ENCODE measurements at places on chromosomes 1 and 21. TPM values are rescaled to one million over a fixed set of nuclear protein-coding genes. Genes with fewer than 3 reads are reported as not detected.

The CRNN gene
- not detected for total RNA-seq

The CFHR1 gene
- total RNA-seq: not detected

The SLAMF6 gene
- total RNA-seq: 72.4 TPM

The OR10Z1 gene
- total RNA-seq: not detected

The AMIGO1 gene
- total RNA-seq: 0.15 TPM

The NUDT17 gene
- total RNA-seq: 39.4 TPM

The ESPN gene
- not detected for total RNA-seq

The ZNF593OS gene
- total RNA-seq: not detected

The IGFN1 gene
- total RNA-seq: not detected

The CHAF1B gene
- total RNA-seq: 24.0 TPM

DNA sequence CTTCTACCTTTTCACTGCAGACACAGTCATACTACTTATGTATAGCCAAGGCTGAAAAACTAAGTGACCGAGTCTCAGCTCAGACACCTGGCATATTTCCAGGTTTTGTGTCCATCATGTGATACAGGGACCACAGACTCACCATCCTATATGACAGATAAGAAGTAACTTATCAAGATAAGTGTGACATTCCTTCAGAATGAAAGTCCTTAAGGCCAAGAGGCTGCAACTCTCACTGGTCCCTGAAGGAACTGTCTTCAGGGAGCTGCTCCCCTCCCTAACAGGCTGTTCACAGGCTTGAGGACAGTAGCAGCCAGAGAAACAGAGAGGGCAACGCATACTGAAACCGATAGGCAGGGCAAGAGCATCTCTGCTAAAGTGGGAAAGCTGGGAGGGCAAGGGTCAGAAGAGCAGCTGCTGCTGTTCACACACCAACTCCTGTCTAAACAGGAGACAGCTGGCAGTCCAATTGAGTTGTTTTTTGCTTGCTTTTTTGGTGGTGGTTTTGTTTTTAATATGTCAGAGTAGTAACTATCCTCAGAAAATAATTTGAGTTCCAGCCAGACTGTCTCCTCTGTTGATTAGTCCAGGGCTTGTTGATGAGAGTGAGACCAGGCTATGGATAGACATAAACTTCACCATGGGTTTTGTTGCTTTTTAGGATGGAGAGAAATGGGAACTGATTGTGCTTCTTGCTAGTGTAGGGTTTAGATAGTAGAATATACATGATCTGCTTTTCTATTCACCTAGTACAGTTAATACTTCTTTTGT is 67.7 kb downstream of the MACF1 start:
- peak; percentile 12 for DNase-seq

- DNase-seq: peak; percentile 91
Measured at GRCh38 chr1:109546311-109547109, 1.9 kb upstream of the GNAI3 start.

- no peak for DNase-seq
Measured at GRCh38 chr1:169161496-169162194, 55.2 kb downstream of the ATP1B1 start.

DNA sequence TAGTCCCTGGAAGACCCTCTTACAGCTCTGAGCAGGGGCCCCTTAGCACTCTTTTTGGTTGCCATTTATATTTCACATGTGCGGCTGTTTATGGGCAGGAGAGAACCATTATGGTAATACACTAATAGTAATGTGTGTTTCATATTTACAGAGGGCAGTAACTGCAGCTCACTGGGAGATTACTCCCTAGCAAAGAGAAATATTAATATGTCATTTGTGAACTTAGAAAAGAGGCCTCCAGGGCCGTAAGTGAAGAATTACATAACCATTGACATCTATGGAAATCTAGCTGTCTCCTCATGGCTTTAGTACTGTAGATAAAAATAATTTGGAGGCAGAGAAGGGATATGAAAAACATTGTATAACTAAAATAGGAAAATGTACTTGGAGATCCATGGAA is 23.4 kb upstream of the RGS16 start:
- DNase-seq: no peak

GRCh38 chr1:181110013-181110412 is 21.5 kb downstream of the IER5 start:
- no peak for DNase-seq

DNA sequence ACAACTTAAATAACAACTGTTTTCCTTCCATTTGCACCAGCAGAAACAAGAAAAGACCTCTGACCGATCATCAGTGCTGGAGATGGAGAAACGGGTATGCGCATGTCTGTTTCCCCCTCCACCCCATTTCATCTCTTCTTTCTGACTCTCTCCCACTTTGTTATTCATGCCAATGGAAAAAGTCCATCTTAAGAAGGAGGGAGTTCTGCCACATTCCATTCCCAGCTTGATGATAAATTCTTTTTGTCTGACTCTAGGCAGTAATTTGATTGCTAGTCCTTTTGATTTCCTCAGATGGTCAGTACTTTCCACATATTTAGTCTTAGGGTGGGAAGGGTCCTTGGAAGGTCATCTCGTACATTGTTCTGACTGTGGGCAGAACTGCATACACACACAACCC is 142.5 kb downstream of the SYT2 start:
- DNase-seq: no peak

- no peak for DNase-seq
Measured at GRCh38 chr1:88799491-88799890, 91.9 kb downstream of the GTF2B start.

DNA sequence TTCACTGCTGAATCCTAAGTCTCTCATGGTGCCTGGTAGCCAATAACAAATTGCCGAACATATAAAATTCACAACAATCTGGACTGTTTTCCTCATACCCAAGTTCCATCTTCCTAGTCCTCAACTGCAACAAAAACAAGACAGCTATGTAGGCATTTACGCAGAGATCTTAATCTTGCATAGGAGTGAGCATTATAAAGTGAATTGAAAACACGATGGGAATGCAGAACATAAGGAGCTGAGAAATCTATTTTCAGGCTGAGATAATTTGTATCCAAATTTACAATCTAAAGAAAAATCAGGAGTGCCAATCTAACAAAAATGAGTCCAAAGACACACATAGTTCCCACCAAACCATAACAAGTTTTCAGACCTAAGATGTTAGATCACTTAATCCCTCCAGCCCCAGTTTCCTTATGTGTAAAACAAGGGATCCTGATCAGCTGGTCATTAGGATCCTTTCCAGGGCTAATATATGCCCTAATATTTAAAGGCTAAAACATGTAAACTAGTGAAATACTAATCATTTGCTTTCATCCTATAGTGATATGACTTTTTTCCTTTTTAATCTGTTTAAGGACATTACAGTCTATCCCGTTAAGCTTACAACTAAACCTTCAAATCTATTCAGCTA is 1.9 kb downstream of the SLC16A1 start:
- no peak for DNase-seq

DNA sequence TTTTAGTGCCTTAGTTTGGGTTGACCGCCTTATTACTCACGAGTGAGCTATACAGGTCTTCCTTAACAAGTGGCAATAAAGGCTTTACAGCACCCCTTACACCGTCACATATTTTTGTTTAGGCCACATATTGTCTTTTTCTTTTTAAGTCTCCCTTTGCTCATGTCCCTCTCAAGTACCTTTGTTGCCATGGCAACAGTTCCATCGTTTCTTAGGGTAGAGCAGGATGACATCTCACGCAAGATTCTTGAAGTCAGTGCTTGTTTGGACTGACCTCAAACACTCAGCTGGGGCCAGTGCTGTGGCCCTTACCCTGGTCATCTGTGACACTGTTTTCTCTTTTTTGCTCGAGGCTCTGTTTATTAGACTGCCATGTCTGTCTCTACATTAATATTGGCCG is 69.8 kb downstream of the PBX1 start:
- no peak for DNase-seq

DNA sequence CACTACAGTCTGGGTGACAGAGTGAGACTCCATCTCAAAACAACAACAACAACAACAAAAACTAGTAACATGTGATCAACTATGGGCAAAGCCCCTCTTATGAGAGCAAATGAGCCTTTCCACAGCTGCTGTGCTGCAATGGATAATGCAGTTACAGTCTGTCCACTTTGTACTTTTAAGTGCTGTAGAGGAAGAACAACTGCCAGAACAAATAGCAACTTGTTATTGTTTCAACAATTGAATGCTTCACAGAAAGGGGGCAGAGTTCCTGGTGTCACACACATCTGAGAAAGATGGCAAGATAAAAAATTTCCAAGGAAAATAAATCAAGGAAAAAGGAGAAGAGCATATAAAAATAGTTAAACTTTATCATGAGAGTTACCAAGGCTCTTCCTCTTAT is 243.6 kb upstream of the DMRTA2 start:
- no peak for DNase-seq

DNA sequence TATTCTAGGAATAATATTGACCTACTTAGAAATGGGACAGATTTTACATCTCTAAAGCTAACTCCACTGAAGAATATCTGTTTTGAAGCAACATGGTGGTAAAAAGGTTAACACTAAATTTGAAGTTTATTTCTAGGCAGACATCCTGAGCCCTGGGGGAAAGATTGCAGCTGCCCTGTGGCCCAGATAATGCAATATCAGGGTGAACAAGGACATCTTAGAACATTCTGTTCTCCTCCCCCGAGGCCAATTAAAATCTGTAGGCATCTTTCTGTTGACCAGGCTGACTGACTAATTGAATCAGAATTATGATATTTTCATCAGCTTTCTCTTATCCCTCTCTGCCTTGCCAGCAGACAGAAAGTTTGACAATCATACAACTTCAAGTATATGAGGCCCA is 149.8 kb upstream of the DUSP10 start:
- DNase-seq: no peak

DNA sequence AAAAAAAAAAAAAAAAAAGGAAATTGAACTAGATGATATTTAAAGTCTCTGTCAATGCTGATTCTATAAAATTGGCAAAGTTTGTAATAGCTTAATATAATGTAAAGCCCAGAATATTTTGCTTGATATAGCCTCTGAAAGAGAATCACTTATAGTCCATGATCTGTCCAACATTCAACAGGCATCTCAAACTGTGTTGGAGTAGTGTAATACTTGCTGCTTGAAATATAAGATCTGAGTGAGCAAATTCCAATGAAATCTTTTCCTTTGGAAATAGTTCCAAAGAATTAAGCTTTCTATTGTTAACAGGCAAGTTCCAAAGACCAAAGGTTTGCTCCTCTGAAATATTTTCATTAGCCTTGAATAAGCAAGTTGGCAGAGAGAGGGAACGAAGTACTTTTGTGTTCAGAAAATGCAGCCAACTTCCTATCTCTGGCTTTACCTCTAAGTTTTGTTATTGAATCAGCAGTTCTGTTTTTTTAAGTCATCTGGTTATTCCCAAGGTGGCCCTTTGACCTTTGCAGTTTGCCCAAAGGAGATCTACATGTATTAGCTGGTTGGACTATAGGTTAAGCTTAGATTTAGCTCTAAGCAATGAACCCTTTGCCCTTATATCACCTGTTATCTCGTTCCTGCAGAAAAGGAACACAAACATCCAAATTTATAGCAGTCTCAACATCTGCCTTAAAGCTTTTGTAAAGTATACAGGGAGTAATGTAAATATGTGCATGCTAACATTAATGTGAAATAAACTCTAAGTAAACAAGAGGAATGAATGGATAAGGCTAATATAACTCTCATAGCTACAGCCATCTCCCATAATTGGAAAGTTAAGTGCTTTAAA is 24.4 kb upstream of the CEP350 start:
- no peak for DNase-seq

- DNase-seq: no peak
Measured at GRCh38 chr1:62386351-62387121, 50.3 kb upstream of the USP1 start.

DNA sequence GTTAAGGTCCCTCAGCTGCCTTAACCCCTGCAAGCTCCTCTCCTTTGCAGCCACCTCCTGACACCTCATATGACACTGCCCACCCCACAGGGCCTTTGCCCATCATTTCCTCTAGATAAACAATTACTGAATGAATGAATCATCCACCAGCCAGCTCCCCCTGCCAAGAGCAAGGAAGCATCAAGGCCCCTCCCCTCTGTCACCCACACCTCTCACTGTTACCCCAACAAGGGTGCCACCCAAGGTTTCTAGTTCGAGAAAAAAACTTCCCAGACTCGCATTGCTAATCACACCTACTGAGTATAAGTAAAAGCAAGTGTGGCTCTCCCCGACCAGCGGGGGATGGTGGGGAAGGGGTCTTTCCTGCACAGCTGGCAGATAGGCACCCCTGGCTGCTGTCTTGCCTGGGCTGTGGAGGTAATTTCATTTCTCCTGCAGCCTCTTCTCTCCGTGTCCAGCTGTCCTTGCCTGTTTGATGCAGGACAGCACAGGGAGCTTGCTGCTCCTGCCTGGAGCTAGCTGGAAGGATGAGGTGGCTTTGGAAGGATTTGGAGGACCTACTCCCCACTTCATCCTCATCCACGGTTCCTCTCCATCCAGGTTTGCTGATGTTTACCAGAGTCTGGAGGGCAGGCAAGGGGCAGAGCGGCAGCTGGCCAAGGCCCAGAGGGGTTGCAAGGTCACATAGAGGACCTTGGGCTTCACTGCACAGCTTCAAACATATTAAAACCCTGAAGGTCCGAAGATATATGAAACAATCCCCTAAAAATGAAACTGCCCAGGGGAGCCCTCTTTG is 33.1 kb upstream of the LBR start:
- no peak for DNase-seq
